ENCODE measurements at places on chromosomes 6 and 20.

GRCh38 chr6:168525926-168526630, 85.1 kb downstream of the SMOC2 start:
- DNase-seq: no peak

DNA sequence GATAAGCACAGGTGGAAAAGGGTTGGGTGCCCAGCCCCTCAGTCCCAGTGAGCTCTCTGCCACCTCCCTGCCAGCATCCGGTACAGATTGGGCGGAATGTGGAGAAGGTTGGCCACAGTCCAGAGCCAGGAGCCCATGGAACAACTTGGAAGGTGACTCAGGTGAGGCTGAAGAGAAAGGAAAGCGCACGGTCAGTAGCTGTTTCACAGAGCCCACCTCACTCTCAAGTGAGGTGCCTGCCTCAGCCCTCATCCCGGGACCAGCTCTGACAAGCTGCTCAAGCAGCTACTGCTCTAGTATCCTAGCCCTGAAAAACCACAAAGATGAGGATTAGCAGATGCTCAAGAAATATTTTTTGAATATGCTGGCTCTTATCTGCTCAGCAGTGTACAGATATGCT, 1.1 kb upstream of the MMP24OS start:
- no peak for DNase-seq

GRCh38 chr20:57761413-57761734, 51.6 kb upstream of the PMEPA1 start:
- no peak for DNase-seq

- no peak for DNase-seq
Measured at GRCh38 chr6:136230219-136230853, 19.8 kb downstream of the MTFR2 start.

- no peak for DNase-seq
Measured at GRCh38 chr20:44209686-44210405, 725 bp downstream of the OSER1 start.

GRCh38 chr6:82381278-82381677, 17.7 kb downstream of the TPBG start:
- no peak for DNase-seq

DNA sequence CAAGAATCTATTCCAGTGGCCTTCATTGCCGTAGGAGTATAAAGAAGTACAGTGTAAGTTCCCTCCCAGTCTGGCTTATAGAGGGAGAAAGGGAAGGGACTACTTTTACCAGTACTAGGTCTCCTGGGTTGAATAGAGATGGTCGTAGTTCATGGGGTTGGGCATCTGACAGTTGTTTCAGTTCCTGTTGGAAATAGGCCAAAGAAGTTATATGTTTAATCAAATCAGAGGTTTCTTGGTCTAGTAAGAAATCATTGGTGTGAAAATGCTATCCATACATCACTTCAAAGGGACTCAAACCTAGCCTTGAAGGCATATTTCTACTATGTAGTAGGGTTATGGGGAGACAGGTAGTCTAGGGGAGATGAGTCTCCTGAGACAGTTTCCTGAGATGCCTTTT, 45.6 kb upstream of the MAN1A1 start:
- no peak for DNase-seq

Measured in HS-5 (cell line).